ENCODE measurements at places on chromosomes 16 and 17.

DNA sequence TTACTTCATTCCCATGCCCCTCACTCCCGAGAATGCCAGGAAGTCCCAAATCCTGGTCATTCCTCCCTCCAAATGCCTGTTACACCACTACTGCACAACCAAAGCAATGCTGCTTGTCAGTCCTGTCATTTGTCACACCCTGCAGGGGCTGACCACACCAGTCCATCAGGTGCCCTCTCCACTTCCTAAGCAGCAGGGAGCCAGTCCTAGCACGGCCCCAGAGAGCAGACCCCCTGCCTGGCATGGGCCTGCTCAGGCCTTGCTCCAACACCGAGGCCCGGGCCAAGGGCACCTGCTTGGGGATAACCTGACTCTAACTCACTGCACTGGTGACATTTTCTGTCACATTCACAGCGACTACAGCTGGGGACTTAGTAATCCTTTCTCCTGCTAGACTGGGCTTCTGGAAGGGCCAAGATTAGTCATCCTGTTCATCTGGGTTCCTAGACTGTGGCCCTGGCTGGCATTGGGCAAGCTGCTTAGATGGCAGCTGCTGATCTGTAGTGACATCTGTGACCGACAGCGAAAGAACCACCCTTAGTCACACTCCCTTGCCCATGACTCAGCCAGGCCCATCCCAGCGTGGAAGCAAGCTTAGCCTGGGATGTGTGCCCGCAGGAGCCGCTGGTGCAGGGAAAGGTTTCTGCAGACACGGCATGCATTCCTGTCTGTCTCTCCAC, 5.4 kb downstream of the ALYREF start:
- DNase-seq, result no peak

DNA sequence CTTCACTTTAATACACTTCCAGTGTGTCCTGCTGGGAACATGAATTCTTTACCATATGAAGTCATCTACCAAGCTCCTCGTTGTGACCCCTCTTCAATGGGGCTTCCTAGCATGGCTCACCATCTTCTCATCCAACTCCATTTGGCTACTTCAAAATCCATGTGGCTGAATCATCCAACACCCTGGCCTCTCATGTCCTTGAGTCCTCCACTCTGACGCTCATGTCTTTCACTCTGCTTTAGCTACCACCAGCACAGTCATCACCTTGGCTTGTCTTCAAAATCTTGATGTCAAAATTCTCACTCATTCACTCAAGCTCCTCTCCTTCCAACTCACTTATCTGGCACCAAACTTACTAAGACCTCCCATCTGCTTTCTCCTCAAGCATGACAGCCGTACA, 35.8 kb downstream of the AMFR start:
- no peak for DNase-seq

GRCh38 chr16:27475561-27475960, 73.6 kb downstream of the IL21R start:
- DNase-seq, result no peak

DNA sequence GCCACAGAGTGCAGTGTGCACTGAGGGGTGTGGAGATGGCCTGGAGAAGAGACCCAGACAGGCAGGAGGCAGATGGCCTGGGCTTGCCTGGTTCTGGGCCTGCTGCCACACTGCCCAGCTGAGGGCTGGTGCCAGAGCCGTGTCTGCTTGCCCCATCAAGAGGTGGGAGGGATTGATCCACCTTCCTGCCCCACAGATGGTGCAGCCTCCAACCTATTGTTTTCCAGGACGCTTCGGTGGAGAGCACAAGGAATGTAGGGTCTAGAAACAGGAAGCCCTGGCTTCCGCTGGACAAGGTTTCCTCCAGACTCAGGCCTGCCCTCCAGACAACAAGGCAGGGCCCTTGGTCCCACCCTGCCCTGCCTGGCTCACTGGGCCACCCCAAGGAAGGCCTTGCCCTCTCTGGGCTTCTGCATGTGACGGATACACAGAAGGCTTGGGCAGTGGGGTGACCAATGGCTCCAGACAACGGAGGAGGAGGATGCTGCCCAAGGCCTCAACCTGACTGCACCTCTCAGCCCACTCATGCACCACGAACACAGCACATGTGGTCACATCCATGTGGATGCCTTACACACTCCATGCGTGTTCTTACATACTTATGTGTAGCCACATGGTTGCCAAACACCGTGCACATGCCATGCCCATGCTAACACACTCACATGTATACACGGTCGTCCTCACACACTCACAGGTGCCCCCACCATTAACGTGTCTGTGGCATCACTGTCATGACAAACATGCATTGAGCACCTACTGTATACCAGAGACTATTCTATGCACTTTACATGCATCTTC, 6.5 kb upstream of the CDH5 start:
- no peak for DNase-seq

GRCh38 chr17:17805575-17805974, 31.2 kb downstream of the SREBF1 start:
- DNase-seq, result no peak

DNA sequence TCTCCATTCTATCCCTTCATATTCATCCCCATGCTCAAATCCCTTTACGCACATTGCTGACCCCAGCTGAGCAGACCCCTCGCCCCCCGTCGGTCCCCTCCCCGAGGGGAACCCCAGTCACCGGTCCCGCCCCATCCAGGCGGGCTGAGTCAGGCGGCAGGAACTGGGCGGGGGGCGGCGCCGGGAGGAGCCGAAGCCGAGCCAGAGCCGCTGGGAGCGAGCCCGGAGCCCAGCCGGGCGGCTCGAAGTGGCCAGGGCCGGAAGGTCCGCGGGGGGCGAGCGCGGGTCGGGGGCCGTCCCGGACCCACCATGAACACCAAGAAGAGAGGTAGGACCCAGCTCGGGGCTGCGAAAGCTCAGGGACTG, 8.6 kb downstream of the RIPOR1 start:
- DNase-seq, result peak; percentile 65

DNA sequence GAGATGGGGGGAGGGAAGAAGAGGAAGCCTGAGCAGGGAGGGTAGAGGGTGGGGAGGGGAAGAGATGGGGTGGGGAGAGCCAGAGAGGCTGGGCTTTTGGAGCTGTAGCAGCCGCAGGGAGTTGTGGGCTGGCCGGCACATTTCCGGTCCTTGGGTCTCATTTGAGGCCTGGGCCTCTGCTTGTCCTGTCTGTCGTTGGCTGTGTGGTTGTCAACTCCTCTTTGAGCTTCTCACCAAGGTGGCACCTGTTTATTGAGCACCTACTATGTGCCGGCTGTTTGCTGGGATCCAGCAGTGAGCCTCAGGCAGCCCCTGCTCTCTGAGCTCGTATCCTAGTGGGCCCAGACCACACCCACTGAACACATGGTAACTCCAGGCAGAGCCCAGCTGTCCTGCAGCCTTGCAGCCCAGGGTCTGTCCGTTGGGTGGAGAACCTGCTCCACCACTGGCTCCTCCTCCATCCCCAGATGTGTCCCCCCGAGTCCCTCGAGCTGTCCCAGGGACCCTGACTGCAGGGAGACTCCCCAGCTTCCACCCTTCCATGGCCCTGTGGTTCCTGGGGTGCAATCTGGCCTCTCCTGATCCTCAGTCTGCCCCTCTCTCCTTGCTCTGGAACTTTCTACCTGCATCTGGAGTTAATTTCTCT, 164.9 kb downstream of the IRF8 start:
- DNase-seq, result no peak

DNA sequence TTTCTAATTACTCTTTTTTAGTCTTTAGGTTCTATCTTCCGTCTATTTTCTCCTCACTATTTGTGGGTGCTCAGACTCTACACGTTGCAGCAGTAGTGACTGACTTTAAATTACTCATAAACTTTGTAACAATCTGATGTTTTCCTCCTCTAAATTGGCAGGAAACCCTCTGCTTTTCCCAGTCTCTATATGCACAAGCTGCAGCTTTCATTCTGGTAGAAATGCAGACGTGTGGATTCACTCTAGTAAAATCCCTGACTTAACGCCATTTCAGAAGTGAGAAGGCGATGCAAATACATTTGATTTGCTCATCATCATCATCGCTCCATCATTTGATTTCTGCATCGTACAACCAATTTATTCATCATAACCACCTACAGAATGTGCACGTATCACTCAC, 561.0 kb upstream of the ZFHX3 start:
- no peak for DNase-seq

- DNase-seq, result peak; percentile 55
Measured at GRCh38 chr17:59154292-59154720, 680 bp downstream of the SKA2 start.

DNA sequence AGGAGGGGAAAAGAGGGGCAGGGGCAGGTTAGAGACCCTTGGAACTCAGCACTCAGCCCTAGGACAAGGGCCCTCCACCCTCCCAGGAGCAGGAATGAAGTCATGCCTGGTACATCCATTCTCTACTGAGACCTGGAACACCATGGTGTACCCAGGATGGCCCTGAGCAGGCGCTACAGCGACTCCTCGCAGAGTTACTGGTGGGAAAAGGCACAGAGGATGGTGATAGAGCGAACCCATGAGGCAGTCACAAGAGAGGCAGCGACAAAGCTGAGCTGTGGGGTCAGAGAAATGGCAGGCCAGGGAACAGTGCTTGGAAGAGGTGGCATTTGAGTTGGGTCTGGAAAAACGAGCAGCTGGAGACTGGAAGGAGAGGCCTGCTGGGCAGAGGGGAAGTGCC, 37.5 kb downstream of the SRCIN1 start:
- DNase-seq, result no peak

- DNase-seq, result peak; percentile 57
Measured at GRCh38 chr17:74354123-74354522, 7.5 kb downstream of the BTBD17 start.

DNA sequence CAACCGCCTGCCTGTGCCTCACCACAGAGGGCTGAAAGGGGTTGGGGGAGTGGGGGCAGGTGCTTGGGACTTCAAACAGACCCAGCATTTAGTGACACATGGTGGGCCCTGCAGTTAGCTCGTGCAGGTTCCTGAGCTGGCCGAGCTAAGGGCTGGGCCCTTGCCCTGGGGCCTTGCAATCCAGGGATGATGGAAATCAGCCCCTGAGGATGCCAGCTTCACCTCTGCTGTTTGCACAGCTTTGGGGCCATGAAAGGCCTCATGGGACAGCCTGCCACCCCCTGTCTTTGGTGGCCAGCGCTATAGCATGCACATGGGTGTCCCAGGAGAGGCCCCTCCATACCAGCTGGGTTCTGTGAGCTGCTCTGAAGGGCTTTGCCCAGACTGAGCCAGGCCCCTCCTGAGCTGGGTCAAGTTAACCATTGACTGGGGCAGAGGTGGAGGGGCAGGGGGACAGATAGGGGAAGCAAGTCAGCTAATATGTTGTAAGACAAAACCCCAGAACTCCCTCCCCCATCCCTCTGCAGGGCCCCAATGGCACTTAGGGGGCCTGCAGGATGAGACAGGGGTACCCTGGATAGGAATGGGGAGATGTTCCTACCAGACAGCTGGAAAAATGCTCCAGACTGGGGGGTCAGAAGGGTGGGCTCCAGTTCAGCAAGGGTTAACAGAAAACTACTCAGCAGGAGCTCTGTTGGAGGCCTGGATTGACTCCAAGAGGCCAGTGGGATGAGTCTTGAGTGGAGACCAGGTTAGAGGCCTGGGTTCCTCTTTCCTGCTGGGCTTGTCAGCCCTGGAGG, 692 bp downstream of the PRR15L start:
- DNase-seq, result no peak

DNA sequence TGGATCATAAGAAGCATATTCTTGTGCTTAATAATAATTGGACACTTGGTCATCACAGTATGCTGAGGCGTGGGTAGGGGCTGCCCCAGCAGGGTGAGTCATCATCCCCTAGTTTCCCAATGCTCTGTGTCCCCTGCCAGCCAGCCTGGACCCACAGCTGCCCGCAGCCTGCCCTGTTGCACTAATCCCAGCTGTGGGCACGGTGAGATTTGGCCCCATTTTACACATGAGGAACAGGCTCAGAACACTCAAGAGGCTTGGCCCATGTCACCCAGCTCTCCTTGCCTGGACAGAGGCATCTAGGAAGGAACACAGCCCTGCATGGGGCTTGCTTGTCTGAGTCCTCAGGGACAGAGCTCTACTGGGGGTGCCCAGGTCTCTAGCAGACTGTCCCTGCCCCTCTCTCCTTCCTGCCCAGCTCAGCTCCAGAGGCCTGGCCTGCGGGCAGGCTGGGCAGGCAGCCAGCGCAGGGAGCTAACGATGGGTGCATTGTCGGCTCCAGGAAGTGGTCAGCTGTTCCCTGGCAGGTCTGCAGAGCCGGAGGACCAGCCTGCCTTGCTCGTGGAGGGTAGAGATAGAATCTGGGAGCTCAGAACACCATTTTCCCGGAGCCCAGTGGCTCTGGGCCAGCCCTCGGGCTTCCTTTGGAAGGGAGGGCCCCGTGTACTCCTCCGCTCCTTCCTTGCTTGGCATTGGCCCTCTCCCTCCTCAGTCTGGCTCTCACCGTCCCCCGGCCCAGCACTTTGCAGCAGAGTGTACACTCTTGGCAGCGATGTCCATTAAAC, 189.4 kb downstream of the RAB11FIP4 start:
- no peak for DNase-seq

GRCh38 chr17:68456339-68457167, 743 bp downstream of the WIPI1 start:
- DNase-seq, result no peak

GRCh38 chr16:68644715-68645493, at the start of gene CDH3:
Gene CDH3 (plus strand): TSS chr16:68645310. CDS start chr16:68645380, 70 bp downstream.
- DNase-seq, result peak; percentile 36

GRCh38 chr17:279776-280175, 72.8 kb downstream of the RPH3AL start:
- DNase-seq, result no peak

DNA sequence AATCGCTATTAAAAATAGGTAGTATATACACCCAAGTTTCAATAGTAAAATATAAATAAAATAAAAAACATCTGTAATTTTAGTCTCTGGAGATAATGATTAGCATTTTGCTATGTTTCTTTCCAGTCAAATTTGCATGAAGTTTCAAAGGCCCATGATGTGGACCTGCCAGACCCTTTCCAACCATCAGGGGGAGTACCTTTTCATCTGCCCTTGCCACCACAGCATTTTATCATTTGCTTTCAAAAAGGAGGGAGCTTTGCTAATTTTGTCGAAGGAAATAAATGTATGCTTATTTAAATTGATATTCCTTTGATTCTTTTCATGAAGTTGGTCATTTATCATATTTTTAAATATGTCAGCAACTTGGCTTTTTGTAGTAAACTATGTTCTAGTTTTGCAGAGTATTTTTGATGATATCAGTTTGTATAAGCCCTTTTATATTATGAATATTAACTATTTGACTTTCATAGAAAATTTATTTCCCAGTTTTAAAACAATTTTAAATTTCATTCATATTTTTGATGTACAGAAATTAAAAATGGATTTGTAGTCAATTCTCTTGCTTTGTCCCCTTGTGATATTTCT, 115.2 kb upstream of the NETO2 start:
- peak; percentile 2 for DNase-seq

- no peak for DNase-seq
Measured at GRCh38 chr16:54504372-54504771, 217.8 kb upstream of the IRX3 start.

GRCh38 chr17:75387771-75388170, 17.7 kb downstream of the GRB2 start:
- DNase-seq, result no peak

- DNase-seq, result no peak
Measured at GRCh38 chr16:23132775-23133463, 16.3 kb downstream of the USP31 start.
